Stimulated activated CD4-positive, alpha-beta T cell treated with anti-CD3 and anti-CD28 coated beads, TNF-alpha, amount 100 ng/mL, for 1 hour (primary cell): ENCODE measurements at places on chromosomes 16 and 17.

- no peak for DNase-seq
These were observed 25.5 kb upstream of the METRNL start for GRCh38 chr17:83053739-83054451.

DNA sequence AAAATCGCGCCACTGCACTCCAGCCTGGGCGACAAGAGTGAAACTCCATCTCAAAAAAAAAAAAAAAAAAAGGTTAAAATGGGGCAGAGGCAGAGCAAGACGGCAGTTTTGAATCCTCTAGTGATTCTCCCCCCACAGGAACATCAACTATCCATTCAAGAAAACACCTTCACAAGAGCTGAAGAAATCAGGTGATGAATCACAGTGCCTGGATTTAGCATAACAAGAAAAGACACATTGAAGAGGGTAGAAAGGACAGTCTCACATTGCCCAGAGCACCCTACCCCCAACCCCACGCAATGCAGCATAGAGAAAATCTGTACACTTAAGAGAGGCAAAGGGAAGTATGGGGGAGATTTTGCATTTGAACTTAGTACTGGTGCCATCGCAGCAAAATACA lies 28.8 kb upstream of the RNF43 start:
- DNase-seq, result no peak

- DNase-seq, result no peak
These were observed 30.3 kb upstream of the LRRC37A start for GRCh38 chr17:46264456-46265198.

GRCh38 chr17:27320222-27320560 lies 26.3 kb downstream of the WSB1 start:
- no peak for DNase-seq

DNA sequence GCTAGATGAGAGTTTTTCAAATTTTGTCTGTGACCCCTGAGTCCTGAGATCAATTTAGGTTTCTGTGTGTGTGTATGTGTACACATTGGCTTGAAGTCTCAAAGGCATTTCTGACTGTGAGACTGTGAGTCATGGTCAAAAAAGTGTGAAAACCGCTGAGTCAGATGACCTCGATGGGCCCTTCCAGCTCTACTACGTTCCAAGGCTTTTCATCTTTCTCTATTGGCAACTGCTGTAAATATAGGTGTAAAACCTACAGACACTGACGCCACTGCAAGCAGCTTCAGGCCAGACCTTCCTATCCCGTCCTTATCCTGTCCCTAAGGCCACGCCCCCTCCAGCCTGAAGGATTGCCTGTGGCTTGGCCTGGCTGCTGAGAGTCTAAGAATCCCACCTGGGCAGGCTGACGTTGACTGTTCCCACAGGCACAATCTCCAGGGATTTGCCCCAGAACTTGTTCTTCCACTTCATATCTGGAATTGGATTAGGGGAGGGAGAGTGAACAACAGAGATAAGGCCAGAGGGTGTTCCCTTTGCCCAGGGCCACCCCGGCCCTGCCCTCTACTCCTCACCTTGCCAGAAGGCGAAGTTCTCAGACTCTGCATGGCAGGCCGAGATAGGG lies 11.3 kb downstream of the OSBPL7 start:
- no peak for DNase-seq

- DNase-seq, result no peak
These were observed 22.9 kb downstream of the DHRS7C start for GRCh38 chr17:9768381-9768934.

- DNase-seq, result no peak
These were observed 4.0 kb downstream of the CIAO2B start for GRCh38 chr16:66930189-66930588.

DNA sequence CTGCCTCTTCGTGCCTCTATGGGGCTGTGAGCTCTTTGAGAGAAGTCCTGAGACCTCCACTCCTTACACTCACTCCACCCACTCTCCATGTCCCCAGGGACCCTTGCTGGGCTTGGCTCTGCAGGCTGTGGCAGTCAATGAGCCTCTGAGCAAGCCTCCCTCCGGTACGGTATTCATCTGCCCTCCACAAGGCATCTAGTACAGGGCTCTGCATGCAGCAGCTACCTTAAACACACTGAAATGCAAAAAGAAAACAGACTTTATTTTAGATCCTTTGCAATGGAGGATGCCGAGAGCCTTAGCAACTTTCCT lies 38.9 kb upstream of the SMPD3 start:
- no peak for DNase-seq

DNA sequence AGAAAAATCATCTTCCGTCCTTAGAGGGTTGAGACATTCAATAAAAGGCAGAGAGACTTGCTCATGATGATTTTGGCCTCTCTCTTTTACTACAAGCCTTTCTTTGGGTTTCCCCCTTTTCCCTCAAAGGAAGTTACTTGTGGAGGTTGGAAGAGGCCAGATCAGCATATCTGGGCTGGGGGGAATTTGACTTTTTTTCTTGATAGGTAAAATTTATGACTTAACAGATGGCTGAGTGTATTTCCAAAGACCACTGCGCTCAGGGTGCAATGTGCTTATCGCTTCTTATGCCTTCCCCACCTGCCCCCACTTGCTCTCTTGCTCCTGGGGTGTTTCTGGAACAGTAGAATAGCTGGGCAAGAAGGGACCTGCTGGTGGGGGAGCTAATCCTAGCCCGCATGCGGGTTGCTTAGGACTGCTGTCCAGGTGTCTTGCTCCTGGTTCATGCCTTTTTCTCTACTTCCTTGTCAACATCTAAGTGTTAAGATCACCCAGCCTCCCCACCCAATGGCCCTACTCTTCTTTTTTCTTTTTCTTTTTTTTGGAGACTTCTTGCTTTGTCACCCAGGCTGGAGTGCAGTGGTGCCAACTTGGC lies 131.9 kb downstream of the MSI2 start:
- DNase-seq, result no peak

DNA sequence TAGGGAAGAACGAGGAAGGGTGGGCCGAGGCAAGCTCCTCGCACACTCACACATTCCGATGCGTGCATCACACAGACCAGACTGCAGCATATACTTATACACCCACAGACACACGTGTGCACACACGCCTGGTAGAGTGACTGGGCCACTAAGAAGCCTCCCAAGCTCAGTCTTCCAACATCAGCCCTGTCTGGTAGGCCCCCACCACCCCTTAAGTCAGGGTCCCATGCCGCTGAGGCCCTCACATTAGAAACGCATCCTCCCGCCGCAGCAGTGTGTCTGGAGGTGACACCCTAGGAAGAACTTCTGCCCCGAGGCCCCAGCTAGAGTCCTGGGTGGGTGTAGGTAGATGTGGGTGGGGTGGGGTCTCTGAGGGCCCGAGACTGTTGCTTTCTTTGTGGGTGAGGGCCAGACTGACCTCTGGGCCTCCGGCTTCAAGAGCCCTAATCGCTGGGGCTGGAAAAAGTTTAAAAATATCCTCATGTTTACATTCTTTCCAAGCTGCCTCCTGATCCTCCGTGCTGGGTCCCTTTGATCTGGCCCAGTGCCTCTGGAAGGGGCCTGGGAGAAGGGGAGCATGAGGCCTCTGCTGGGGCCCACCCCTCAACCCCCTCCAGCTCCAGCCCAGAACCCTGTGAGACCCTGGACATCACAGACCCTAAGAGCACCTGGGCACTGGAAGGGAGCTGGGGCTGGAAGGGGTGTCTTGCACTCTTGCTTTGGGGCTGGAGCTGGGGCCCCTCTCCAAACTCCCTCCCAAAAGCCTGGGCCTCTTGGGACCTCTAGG lies 13.6 kb downstream of the CDH16 start:
- DNase-seq, result no peak

- no peak for DNase-seq
These were observed 2.0 kb downstream of the DDX5 start for GRCh38 chr17:64503821-64504768.

DNA sequence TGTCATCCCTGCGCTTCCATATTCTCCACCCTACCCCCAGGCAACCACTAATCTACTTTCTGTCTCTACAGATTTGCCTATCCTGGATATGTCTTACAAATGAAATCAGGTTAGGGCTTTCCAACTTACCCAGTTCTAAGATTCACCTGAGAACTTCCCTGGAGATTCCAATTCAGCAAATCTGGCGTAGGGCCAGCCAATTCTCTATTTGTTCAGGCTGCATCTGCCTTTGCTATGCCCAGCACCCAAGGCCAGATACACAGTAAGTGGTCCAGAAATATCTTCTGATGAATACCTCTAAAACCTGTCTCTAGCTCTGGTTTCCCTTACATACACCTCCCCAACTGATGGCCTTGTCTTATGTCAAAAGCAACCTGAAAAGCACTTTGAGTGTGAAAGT lies 10.4 kb upstream of the CTCF start:
- no peak for DNase-seq

GRCh38 chr17:29575511-29576213 lies 7.2 kb downstream of the TP53I13 start:
- DNase-seq, result no peak
